ENCODE measurements at places on chromosomes 16 and 17. TPM values are rescaled to one million over a fixed set of nuclear protein-coding genes. Genes with fewer than 3 reads are reported as not detected.

The PHF12 gene
- 35.7 TPM for total RNA-seq

- H3K27me3 ChIP-seq = no peaks in the 10 kb centered on the region
- DNase-seq = no peak
- H3K4me3 ChIP-seq = no peak overlapping the region
- peaks cover 3% of the 10 kb centered on the region for H3K4me1 ChIP-seq
- H3K27ac ChIP-seq = no peak overlapping the region
These were observed 185.1 kb upstream of the PSMD7 start for GRCh38 chr16:74111456-74111982.

The PYDC1 gene
- total RNA-seq = not detected

DNA sequence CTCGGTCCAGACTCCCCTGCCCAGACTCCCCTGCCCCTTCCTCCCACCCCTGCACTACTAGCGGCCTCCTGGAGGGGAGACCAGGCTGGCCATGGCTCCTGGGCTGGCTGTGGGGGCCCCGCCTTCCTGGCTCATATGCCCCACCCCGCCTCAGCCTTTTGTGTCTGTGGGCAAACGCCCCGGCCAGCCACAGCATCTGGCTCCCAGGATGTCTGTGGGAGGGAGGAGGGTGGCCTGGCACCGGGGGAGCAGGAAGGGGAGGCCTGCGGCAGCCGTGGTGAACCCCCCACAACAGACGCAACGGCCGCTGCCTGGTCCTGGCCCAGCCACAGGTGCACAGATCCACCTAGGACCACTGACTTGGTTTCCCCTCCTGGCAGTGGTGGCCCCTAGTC lies 32.9 kb downstream of the BAHCC1 start:
- no peak for DNase-seq
- H3K4me3 ChIP-seq = no peak overlapping the region
- H3K27ac ChIP-seq = no peak overlapping the region
- peaks cover 45% of the 10 kb centered on the region for H3K4me1 ChIP-seq
- no peaks in the 10 kb centered on the region for H3K27me3 ChIP-seq
- no peaks in the 10 kb centered on the region for H3K36me3 ChIP-seq

The UBE2G1 gene
- 80.6 TPM for total RNA-seq

GRCh38 chr17:65362826-65363225 lies 198.6 kb downstream of the AXIN2 start:
- H3K27ac ChIP-seq = no peak overlapping the region
- H3K36me3 ChIP-seq = no peaks in the 10 kb centered on the region

GRCh38 chr16:88803264-88803987 lies at the start of gene CDT1:
TSS of gene CDT1 (plus strand) at chr16:88803789. CDS start at chr16:88803832, 43 bp downstream.
- H3K4me1 ChIP-seq = peaks cover 16% of the 10 kb centered on the region
- peak; percentile 61 for DNase-seq
- peak within 1 kb of the TSS; percentile 99 for H3K4me3 ChIP-seq
- H3K27ac ChIP-seq = peak within 1 kb of the TSS; percentile 100
- H3K27me3 ChIP-seq = no peaks in the 10 kb centered on the region

DNA sequence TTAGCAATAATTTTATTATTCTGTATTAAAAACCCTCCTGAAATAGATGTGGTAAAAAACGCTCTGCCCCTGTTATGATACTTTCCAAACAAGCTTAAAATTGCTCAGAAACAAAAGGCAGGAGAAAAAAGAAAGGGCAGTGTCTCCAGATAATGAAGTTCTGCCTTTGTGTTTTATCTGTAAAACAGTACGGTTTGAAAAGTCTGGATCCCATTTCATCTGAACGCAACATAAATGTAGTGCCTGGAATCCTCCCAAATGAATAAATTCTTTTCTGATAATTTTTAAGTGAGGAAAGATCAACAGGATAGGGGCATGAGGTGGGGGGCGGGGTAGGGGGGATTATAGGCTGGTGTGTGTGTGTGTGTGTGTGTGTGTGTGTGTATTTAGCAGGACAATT lies 87.5 kb upstream of the SOX9 start:
- H3K4me3 ChIP-seq = no peak overlapping the region
- no peaks in the 10 kb centered on the region for H3K27me3 ChIP-seq

The TAOK1 gene
- 56.3 TPM for total RNA-seq

All from HCT116 (cell line).